ENCODE measurements at places on chromosomes 7 and 10. TPM values are rescaled to one million over a fixed set of nuclear protein-coding genes. Genes with fewer than 3 reads are reported as not detected.
A peak's percentile ranks its signal among the peaks of the same experiment; 100 is the strongest.

- DNase-seq = peak; percentile 46
Observed at GRCh38 chr7:112238852-112239610, 32.5 kb downstream of the ZNF277 start.

DNA sequence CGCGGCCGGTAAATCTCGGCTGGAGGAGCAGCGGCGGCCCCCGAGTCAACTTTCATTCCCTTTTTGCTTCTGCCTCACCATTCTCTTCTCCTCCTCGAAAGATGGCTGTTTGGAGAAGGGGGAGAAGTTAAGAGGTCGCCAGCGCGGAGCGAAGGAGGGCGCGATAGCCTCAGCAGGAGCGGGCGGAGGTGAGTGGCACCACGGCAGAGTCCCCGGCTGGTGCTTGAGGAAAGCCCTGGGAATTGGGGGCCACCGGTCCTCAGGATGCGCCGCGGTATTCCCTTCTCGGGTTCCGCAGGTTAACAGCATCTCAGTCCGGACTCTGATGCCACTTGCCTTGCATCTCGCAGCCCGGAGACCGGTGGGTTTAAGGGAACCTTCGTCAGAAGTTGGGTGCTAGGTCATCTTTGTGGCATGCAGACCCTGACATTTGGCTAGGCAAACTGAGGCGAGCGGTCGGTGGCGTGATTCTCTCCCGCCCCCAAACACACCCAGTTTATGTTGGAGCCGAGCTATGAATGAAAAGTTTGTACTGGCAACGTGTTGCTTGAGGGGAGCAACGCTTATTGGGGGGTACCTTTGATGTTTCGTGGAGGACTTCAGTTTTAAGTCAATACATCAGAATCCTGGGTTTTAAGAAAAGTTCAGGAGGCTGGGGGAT lies 59.5 kb upstream of the PRPS1L1 start:
- DNase-seq = no peak

SSC4D gene
- 11.0 TPM for total RNA-seq

GPR15LG gene
- not detected for total RNA-seq

All from Caki2 (cell line).